ENCODE measurements at places on chromosomes 2 and 18.

DNA sequence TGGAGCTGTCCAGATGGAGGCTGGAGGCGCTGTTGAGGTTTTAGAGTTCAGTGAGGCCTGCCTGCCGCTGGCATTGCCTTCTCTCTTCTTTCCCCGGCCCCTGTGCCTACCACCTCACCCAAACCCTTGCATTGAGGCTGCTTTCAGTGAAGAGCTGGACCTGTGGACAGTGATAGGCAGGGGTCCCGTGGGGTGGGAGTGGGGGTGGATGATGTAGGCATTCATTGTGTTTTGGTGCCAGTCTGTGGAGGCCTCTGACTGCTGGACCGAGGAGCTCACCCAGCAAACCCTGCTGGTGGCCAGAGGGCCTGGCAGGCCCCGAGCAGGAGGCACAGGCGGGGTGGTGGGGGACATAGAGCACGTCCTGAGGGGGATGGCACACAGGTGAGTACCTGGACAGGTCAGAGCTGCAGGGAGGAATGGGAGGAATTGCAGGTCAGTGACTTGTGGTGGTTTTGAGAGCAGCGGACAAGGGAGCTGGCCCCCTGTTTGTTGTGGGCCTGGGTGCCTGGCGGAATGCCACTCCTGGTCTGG is 35.6 kb downstream of the NGEF start:
- no peak for DNase-seq

GRCh38 chr2:228541789-228542188 is 360.3 kb upstream of the SPHKAP start:
- no peak for DNase-seq

DNA sequence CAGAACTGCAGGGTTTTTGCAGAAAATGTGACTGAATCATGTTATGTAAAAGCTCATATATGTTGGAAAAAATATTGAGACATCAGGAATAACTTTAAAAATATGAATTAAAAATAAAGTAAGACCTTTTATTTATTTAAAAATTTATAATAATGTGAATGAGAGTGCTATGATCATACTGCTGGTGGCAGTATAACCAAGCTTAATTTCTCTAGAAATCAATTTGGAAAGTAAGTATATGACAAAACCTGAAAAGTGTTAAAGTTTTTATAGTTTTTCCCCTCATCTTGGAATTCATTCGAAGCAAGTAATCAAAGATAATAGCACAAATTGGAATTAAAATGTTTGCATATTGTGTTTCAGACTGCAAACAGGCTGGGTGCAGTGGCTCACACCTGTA is 7.5 kb downstream of the SLC39A10 start:
- peak; percentile 8 for DNase-seq

- DNase-seq, result no peak
Observed at GRCh38 chr2:138510319-138510718, 8.7 kb downstream of the SPOPL start.

DNA sequence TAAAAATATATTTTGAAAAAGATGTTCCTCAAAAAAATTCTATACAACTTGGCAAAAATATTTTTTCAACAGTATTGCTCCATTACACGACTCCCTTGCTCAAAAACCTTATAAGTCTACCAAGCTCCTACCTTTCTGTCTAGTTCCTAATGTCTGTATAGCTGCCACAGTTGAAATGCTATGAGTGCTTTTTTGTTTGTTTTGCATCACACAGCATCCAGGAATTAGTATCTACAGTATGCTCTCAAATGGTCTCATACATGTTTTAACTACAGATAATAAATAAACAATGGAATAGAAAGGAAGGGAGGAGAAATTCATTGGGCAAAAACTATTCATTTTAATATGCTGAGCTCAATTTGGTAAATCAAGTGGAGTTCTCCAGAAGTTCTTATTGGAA is 17.3 kb downstream of the ACADL start:
- DNase-seq, result no peak

- DNase-seq, result peak; percentile 72
Observed at GRCh38 chr2:12702168-12703121, 14.3 kb upstream of the TRIB2 start.

- DNase-seq, result no peak
Observed at GRCh38 chr2:77629539-77629938, 107.4 kb upstream of the LRRTM4 start.

- DNase-seq, result no peak
Observed at GRCh38 chr2:226655871-226656270, 143.7 kb downstream of the IRS1 start.

GRCh38 chr18:72727038-72727655 is 140.6 kb downstream of the NETO1 start:
- no peak for DNase-seq

GRCh38 chr2:71948781-71949536 is 198.7 kb downstream of the CYP26B1 start:
- DNase-seq, result no peak

GRCh38 chr2:23423062-23423872 is 38.3 kb downstream of the KLHL29 start:
- DNase-seq, result no peak

DNA sequence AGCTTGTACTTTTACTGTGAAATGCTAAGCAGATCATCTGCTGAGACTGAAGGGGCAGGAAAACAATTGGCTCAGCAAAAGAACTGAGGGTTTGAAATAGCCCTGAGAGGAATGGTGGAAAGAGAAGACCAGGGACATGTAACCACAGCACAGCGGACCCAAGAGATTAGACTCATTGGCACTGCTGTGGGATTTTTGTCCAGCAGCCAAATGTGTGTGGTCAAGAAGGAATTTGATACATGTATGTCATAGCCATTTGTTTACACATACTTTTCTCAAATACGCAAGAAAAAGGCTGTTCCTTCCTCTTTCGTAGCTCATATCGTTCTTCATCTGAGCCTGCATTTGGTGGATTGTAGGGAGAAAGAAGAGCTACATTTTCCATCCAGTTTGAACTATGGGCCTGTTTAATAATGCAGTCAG is 73.8 kb downstream of the TRABD2A start:
- DNase-seq, result peak; percentile 97

DNA sequence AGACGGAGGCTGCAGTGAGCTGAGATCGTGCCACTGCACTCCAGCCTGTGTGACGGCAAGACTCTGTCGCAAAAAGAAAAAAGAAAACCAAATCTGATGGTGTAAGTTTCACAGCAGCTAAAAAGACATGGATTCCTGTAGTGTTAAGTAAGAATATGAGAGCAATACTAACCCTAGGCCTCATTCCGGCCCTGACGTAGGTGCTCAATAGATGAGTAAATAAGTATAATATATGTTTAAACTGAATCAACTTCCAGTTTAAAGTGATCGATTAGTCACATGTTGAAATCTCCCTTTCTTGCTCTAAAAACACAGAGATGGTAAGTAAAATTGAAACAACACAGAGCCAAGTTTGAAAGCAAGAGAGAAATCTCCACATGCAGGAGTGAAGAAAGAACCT is 8.0 kb downstream of the ME2 start:
- DNase-seq, result no peak

DNA sequence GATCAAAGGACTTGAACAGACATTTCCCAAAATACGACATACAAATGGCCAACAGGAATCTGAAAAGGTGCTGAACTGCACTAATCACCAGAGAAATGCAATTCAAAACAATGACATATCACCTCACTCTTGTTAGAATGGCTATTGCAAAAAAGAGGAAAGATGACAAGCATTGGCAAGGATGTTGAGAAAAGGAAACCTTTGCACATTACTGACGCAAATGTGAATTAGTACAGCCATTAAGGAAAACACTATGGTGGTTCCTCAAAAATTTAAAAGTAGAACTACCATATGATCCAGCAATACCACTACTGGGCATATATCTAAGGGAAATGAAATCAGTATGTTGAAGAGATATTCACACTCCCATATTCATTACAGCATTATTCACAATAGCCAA is 57.7 kb upstream of the ASPRV1 start:
- DNase-seq, result no peak

DNA sequence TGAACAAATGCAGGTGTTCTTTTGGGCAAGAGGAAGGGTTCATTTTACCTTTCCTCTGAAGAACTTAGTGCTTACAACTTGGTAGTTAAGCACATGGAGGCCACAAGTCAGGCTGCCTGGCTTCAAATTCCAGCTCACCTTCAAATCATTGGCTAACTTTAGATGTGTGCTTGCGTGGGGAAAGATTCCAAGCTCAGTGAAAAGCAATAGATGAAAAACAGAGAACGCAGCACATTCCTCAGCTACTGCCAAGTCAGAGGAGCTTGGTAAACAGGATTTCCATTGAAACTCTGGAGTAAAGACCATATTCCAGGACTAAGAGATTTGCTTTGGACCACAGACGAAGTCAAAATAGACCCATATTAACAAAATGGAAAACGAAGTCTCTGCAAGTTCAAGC is 96.3 kb upstream of the ASB18 start:
- DNase-seq, result no peak

DNA sequence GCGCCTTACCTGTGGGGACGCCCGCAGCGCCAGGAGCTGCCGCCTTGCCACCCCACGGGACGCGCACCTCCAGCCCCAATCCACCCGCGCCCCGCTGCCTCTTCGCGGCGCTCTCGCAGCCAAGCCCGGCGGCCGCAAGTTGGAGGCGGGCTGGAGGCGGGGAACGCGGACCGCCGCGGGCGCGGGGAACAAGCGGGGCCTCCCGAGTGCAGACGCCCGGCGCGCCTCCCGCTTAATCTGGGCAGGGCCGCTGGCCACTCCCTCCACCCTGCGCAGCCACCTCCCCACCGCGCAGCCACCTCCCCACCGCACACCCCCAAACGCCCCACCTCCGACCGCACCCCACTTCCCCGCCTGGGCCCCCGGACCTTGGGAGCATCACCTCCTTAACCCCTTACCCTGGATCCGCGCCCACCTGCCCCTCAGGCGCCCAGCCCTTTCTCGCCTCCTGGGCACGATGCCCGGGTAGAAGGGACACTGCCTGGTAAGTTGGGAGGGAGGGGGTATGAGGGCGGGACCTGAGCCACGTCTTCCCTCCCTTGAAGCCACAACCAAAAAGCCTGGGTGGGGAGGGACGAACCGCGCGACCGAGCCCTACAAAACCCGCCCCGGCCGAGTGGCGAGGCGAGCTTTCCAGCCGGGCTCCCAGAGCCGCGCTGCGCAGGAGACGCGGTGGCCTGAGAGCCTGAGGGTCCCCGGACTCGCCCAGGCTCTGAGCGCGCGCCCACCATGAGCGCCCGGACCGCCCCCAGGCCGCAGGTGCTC is at the start of the genes COL4A3 and COL4A4:
TSS of gene COL4A3 (plus strand) at position 627 of the 765 bp plus-strand sequence. CDS start at position 730, 103 bp downstream.
TSS of gene COL4A4 (minus strand) at position 208 of the 765 bp plus-strand sequence. CDS start 16,722 bp downstream, outside the sequence.
- no peak for DNase-seq

GRCh38 chr18:12769136-12769535 is 66.3 kb downstream of the PSMG2 start:
- DNase-seq, result no peak

DNA sequence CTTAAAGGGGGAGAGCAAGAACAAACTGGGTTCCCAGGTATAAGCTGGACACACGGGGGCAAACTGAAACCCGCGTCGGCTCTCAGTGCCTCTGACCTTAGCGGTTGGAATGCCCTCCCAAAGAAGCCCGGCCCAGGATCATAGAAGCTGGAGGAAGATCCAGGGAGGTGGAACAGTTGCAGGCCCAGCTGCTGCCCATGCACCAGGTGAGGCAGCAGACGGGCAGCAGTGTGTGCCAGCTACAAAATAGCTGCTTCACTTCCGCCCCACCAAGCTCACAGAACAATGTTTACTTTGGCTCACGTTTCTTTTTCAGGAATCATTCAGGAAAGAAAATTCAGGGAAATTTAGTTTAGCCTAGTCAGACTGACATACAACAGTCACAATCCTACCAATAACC is 3.9 kb upstream of the ERMN start:
- no peak for DNase-seq

- no peak for DNase-seq
Observed at GRCh38 chr18:11495441-11495840, 114.0 kb upstream of the SLC35G4 start.

DNA sequence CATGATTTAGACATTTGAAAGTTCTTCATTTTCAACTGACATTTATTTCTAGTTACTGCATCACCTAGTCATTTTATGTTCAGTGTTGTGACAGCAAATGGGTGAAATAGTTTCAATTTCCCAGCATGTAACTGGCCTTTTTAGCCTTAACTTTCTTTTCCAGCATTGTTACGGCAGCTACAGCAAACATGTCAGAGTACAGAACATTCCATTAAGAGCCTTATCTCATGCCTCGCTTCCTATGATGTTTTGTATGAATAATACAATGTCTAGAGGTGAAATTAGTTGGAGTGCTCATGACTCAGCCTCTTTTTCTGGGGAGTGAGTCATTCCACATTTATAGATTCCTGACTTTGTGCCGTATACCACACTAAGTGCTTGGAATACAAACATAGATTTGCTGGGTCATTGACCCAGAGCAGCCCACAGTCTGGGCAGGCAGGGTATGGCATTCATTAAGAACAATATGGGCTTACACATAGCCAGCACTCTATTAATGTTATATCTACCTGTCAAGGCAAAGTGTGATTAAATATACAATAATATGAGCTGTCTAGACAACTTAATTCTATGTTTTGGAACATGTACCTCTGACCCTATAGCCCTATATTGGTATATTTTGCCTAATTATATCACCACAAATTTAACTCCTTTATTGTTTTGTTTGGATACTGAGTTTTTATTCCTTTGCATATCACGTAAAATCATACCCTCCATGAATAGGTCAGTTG is 72.2 kb downstream of the MAP2 start:
- peak; percentile 87 for DNase-seq

- DNase-seq, result no peak
Observed at GRCh38 chr18:24033641-24034412, 19.3 kb downstream of the TTC39C start.

DNA sequence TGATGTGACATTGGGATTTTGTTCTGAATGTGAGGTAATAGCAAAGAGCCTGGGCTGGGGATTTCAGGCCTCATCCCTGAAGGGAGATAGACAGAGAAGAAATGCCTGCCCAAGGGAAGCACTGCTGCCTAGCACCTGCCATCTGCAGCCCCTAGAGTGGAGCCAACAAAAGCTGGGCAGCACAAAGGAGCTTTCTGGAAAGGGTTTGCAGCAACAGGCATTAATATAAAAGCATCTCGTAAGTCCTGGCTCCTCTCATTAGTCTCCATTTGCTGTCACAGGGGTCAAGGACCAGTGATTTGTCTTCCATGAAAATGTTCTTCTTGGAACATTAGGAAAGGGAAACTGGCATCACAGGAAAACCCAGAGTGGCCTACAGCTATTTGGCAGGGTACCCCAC is 157.2 kb upstream of the SLC14A2 start:
- DNase-seq, result no peak

GRCh38 chr2:72778410-72778809 is 47.4 kb downstream of the EXOC6B start:
- peak; percentile 9 for DNase-seq

DNA sequence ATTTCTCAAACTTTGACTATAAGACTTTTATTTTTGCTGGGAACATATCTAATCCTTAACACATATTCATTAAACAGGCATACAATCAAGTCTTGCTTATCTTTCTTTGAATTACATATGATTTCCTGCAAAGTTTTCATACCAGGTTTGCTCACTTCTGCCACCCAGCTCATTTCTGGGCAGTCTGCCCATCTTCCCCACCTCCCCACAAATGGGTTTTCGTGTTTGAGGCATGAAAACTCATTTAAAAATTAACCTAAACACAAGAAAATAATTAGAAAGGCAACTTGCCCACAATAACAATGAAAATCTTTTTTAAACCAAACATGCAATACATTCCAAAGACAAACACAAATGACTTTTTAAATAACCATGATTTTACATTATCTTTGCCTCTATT is 3.4 kb downstream of the CHST9 start:
- DNase-seq, result no peak

Measured in fibroblast of the conjunctiva (primary cell).